SK-MEL-5 (cell line): ENCODE measurements at places on chromosomes 5 and 9. TPM values are rescaled to one million over a fixed set of nuclear protein-coding genes. Genes with fewer than 3 reads are reported as not detected.

The SLCO4C1 gene
- total RNA-seq: 0.05 TPM in 2 replicates

The CDH9 gene
- not detected in 2 replicates for total RNA-seq

The SPDL1 gene
- 13.3 and 29.7 TPM in 2 replicates for total RNA-seq

The SRA1 gene
- 32.2 and 40.9 TPM in 2 replicates for total RNA-seq

The MLLT3 gene
- 23.7 and 24.2 TPM in 2 replicates for total RNA-seq

The BRD8 gene
- 48.2 and 50.8 TPM in 2 replicates for total RNA-seq

The AMACR gene
- 40.3 and 48.7 TPM in 2 replicates for total RNA-seq
